ENCODE measurements at places on chromosomes 7 and 10. TPM values are rescaled to one million over a fixed set of nuclear protein-coding genes. Genes with fewer than 3 reads are reported as not detected.

The DPYSL4 gene
- total RNA-seq: 7.2 TPM

GRCh38 chr7:68245688-68246087, 1249.1 kb downstream of the TYW1 start:
- no peaks in the 10 kb centered on the region for H3K27me3 ChIP-seq
- no peaks in the 10 kb centered on the region for H3K4me1 ChIP-seq
- no peak for DNase-seq
- H3K4me3 ChIP-seq: no peak overlapping the region
- no peaks in the 10 kb centered on the region for H3K36me3 ChIP-seq
- no peak overlapping the region for H3K27ac ChIP-seq

DNA sequence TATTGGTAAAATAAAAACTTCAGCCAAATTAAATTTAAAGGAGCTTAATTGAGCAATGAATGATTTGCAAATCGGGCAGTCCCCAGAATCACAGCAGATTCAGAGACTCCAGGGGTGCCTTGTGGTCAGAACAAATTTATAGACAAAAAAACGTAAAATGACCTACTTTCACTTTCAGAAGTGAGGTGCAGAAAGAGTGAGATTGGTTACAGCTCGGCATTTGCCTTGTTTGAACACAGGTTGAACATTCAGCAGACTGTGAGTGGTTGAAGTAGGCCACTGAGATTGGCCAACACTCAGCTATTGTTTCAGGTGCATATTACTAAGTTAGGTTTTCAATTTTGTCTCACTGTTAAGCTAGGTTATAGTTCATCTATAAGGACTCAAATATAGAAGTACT, 153.4 kb downstream of the BICC1 start:
- no peaks in the 10 kb centered on the region for H3K27me3 ChIP-seq
- H3K27ac ChIP-seq: no peak overlapping the region
- H3K4me1 ChIP-seq: peaks cover 4% of the 10 kb centered on the region
- 0 out of 2 replicates have a peak, but pooled peaks cover 1% of the 10 kb centered on the region for H3K36me3 ChIP-seq
- no peak overlapping the region for H3K4me3 ChIP-seq
- no peak for DNase-seq

The SLC13A1 gene
- not detected for total RNA-seq

DNA sequence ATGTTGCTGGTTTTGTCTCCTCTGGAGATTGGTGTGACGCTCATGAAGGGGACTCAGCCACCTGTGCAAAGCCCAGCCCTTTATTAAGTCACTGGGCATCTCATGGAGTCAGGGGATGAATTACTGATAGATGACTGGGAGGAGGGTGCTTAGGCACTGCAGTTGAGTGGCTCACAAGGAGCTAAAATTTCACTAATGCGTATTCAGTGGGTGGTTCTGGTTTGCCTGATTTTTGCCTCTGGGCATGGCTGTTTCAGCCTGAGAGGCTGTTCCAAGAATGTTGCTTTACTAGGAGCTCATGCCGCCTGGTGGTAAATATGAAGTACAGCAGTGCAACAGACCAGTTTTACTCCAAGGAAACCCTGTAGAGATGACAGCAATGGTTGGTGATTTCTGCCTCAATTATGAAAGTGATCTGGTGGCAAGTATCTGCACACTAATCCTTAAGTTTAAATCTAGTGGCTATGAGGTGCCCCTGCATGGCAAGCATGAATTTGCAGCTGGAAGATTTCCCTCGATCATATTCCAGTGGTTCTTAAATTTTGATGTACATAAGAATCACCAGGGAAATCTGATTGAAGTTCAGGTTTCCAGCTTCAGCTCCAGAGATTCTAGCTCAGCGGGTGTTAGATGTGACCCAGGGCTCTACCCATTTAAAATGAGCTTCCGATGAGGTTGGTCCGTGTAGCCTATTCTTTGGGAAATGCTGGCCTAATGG, 19.9 kb downstream of the ACTA2 start:
- H3K4me3 ChIP-seq: no peak overlapping the region
- no peaks in the 10 kb centered on the region for H3K27me3 ChIP-seq
- peaks cover 23% of the 10 kb centered on the region for H3K36me3 ChIP-seq
- peaks cover 4% of the 10 kb centered on the region for H3K4me1 ChIP-seq
- peak; percentile 87 for DNase-seq

The CLEC2L gene
- total RNA-seq: not detected

DNA sequence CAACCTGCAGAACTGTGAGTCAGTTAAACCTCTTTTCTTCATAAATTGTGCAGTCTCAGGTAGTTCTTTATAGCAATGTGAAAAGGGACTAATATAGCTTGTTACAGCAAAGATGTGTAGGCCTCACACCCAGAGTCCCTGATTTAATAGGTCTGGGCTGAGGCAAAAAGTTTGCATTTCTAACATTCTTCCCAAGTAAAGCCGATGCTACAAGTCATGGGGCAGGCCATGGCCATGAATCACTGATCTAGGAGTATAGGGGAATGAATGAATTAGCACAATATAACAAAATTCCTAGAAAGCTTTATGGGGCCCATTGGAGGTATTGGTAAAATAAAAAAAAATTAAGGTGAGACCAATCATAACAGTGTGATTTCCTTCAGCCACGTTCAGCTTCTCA, 11.5 kb upstream of the AASS start:
- H3K4me3 ChIP-seq: no peak overlapping the region
- no peaks in the 10 kb centered on the region for H3K27me3 ChIP-seq
- no peaks in the 10 kb centered on the region for H3K36me3 ChIP-seq
- DNase-seq: no peak
- no peak overlapping the region for H3K27ac ChIP-seq

The DPY19L1 gene
- 24.7 TPM for total RNA-seq

GRCh38 chr7:23333671-23334246, 34.6 kb downstream of the MALSU1 start:
- no peaks in the 10 kb centered on the region for H3K27me3 ChIP-seq
- no peak overlapping the region for H3K4me3 ChIP-seq
- peak; percentile 96 for DNase-seq
- H3K36me3 ChIP-seq: peaks cover 17% of the 10 kb centered on the region

The VGF gene
- 0.18 TPM for total RNA-seq

The C10orf105 gene
- under 0.01 TPM for total RNA-seq

- no peaks in the 10 kb centered on the region for H3K4me1 ChIP-seq
- no peaks in the 10 kb centered on the region for H3K36me3 ChIP-seq
- no peak overlapping the region for H3K27ac ChIP-seq
- DNase-seq: no peak
Measured at GRCh38 chr10:111200505-111201186, 123.8 kb downstream of the ADRA2A start.

DNA sequence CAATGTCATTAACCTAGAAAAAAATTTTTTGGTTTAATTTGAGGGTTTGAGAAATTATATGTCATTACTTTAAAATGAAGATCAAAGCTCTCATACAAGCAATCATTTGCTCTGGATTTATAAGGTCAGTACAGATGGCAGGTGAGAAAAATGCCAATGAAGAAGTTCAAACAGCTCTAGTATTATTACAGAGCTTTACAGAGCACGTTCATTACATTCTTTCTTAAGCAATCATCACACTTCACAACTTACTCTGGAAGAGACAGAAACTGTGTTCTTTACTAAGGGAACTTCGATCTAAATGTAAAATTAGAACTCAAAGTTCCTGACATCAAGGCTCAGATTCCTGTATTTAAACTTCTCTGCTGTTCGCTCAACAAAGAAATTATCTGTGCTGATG, 153.4 kb downstream of the ATE1 start:
- 0 out of 2 replicates have a peak, but pooled peaks cover 1% of the 10 kb centered on the region for H3K36me3 ChIP-seq
- peak; percentile 22 for DNase-seq
- no peak overlapping the region for H3K4me3 ChIP-seq
- H3K27me3 ChIP-seq: no peaks in the 10 kb centered on the region

DNA sequence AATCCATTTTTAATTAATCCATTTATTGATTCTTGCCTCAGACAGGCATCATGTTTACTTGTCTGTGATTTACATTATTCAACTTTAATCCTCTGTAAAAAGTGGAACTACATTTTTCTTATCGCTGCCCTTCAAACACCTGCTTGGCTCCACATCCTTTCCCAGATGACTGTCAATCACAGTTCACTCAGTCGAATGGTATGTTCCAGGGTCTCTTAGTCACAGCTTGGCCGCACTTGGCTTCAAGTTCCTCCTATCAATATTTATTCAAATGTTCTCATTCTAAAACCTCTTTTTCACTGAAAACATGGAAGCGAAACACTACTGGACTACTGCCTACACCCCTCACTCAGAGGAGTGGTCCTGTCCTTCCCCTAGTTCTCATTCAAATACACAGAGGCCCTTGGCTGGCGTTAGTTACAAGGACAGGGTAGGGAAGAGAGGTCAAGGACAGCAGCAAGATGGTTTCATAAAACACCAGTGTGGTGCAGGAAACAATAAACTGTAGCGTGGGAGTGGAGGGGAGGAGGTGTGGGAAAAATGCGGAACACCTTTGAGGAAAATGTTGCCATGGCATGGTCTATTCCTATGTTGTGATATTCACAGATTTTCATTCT, 143.2 kb downstream of the USP6NL start:
- H3K27me3 ChIP-seq: no peaks in the 10 kb centered on the region
- DNase-seq: peak; percentile 58
- peaks cover 3% of the 10 kb centered on the region for H3K4me1 ChIP-seq
- no peaks in the 10 kb centered on the region for H3K36me3 ChIP-seq
- no peak overlapping the region for H3K4me3 ChIP-seq
- H3K27ac ChIP-seq: no peak overlapping the region

DNA sequence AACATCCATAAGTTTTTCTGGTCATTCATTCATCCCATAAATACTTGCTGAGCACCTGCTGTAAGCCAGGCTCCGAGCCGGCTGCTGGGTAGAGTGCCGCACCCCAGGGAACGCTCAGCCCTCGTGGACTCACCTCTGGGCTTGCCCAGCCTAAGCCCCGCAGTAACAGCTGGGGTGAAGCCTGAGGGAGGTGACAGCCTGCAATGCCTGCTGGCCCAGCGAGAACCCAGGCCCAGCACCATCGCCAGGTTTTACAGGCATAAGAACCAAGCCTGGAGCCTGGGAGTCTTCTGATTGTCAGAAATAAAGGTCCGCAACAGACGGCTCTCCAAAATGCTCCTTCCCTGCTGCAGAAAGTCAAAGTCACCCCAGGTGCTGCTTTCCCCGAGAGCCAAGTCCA, 205.4 kb downstream of the ZMYND11 start:
- no peak for DNase-seq
- H3K27me3 ChIP-seq: no peaks in the 10 kb centered on the region
- no peak overlapping the region for H3K4me3 ChIP-seq
- no peak overlapping the region for H3K27ac ChIP-seq

- H3K27ac ChIP-seq: no peak overlapping the region
- H3K4me1 ChIP-seq: peaks cover 2% of the 10 kb centered on the region
- peaks cover 21% of the 10 kb centered on the region for H3K27me3 ChIP-seq
- H3K4me3 ChIP-seq: no peak overlapping the region
- DNase-seq: peak; percentile 4
Measured at GRCh38 chr10:78852466-78853240, 216.1 kb upstream of the ZMIZ1 start.

GRCh38 chr10:91520661-91521060, 110.5 kb downstream of the HECTD2 start:
- H3K4me3 ChIP-seq: no peak overlapping the region
- H3K4me1 ChIP-seq: no peaks in the 10 kb centered on the region
- H3K27ac ChIP-seq: no peak overlapping the region
- H3K36me3 ChIP-seq: no peaks in the 10 kb centered on the region
- no peak for DNase-seq

- H3K27ac ChIP-seq: peak overlapping the region; percentile 73
- H3K36me3 ChIP-seq: peaks cover 11% of the 10 kb centered on the region
- H3K4me3 ChIP-seq: peak overlapping the region; percentile 80
- DNase-seq: peak; percentile 51
- peaks cover 16% of the 10 kb centered on the region for H3K4me1 ChIP-seq
- no peaks in the 10 kb centered on the region for H3K27me3 ChIP-seq
Measured at GRCh38 chr7:127588697-127589482, 679 bp downstream of the ARF5 start.

DNA sequence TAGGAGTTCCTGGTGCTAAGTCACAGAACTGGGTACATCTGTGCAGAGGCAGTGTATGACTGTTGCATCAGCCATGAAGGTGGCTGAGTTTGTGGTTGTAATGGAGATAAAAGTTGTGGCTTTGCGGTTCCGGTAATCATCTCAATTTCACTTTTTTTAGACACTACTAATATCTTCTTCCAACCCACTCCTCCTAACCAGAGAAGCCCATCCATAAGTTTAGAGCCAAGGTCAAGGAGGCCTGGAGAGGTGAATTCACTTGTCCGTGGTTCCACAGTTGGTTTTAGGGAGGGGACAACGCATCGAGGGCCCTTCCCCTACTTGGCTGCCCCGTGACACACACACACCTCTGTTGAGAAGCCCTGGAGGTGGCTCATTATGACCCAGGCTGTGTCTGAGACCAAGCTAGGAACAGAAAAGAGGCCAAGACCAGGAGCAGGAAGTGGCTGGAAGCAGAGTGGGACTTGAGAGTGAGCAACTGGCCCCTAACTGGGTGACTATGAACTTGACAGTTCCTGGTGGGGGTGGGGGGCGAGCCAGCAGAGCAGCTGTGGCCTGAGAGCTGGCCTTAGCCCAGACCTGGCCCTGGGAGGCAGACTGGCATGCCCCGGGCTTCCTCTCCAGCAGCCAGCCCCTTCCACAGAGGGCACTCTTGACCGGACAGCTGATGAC, 66.8 kb upstream of the COL13A1 start:
- peaks cover 46% of the 10 kb centered on the region for H3K4me1 ChIP-seq
- H3K27me3 ChIP-seq: no peaks in the 10 kb centered on the region
- DNase-seq: no peak
- no peak overlapping the region for H3K27ac ChIP-seq
- no peaks in the 10 kb centered on the region for H3K36me3 ChIP-seq

DNA sequence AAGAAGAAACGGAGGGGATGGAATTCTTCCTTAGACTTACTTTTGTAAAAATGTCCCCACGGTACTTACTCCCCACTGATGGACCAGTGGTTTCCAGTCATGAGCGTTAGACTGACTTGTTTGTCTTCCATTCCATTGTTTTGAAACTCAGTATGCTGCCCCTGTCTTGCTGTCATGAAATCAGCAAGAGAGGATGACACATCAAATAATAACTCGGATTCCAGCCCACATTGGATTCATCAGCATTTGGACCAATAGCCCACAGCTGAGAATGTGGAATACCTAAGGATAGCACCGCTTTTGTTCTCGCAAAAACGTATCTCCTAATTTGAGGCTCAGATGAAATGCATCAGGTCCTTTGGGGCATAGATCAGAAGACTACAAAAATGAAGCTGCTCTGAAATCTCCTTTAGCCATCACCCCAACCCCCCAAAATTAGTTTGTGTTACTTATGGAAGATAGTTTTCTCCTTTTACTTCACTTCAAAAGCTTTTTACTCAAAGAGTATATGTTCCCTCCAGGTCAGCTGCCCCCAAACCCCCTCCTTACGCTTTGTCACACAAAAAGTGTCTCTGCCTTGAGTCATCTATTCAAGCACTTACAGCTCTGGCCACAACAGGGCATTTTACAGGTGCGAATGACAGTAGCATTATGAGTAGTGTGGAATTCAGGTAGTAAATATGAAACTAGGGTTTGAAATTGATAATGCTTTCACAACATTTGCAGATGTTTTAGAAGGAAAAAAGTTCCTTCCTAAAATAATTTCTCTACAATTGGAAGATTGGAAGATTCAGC, 158.7 kb upstream of the LANCL2 start:
- no peak overlapping the region for H3K27ac ChIP-seq
- H3K36me3 ChIP-seq: peaks cover 70% of the 10 kb centered on the region
- peak; percentile 64 for DNase-seq
- H3K4me3 ChIP-seq: no peak overlapping the region

- no peaks in the 10 kb centered on the region for H3K36me3 ChIP-seq
- no peak overlapping the region for H3K4me3 ChIP-seq
- H3K27me3 ChIP-seq: no peaks in the 10 kb centered on the region
- no peak for DNase-seq
- H3K4me1 ChIP-seq: peaks cover 3% of the 10 kb centered on the region
- no peak overlapping the region for H3K27ac ChIP-seq
Measured at GRCh38 chr7:22628112-22628511, 98.9 kb upstream of the IL6 start.
